ENCODE measurements at places on chromosomes 7 and 10. TPM values are rescaled to one million over a fixed set of nuclear protein-coding genes. Genes with fewer than 3 reads are reported as not detected.

DNA sequence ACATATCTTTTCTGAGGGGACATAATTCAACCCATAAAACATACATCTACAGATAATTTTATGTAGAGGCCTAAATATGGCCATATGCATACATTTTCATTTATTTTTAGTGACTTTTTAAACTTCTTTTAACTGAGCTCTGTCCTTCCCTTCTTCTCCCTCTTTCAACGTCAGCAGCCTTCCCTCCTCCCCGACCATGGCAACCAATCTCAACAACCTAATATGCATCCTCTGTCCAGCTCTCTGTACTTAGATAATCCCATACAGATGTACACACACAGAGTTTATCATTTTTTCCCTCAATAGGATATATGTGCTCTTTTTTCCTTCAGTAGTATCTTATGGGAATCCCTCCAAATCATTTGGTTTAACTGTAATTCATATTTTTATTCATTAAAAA lies 94.3 kb downstream of the CCDC71L start:
- no peak for DNase-seq

DNA sequence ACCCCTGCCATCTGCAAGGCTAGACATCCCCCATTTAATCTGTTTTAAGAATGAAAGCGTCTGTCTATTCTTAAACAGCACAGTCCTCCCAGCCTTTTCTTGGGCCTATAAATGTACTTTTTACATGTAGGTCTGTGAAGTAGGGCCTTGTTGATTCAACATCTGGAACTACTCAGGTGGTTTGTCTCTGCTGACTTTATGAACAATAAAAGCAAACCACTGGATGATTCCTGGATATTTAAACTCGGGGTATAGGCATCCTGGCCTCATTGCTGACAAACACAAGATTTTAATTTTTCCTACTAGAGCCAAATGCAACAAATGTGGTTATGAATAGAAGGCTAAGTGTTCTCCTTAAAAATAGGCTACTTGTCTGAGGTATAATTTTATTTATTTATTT lies 198.3 kb downstream of the WDR11 start:
- no peak for DNase-seq

Gene HPSE2
- total RNA-seq, result not detected

Gene ZNF425
- total RNA-seq, result 3.8 TPM

Gene PRR15
- total RNA-seq, result 6.1 TPM

All from GM23248 (cell line).